Stimulated activated CD8-positive, alpha-beta memory T cell treated with anti-CD3 and anti-CD28 coated beads, Interleukin-4, amount 100 ng/mL, for 4 hours (primary cell): ENCODE measurements at places on chromosomes 5 and 9.

GRCh38 chr5:176553260-176554085 is 4.3 kb downstream of the CDHR2 start:
- no peak for DNase-seq

DNA sequence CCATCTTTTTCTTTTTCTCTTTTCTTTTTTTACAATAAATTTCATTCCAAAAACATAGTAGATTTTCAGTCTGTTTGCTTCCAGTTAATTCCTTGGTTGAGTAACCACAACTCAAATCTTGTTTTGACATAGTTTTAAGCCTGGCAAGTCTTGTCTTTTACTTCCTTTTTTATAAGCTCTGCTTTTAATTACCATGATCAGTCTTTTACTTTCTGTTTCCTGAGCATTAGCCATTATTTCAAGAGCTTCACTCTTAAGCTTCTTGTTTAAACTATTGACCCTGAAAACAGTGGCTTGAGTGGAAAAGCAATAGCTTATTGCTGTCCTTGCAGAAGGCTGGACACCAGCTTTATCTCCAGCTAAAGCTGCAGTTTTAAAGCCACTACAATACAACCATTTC is 1363.3 kb downstream of the MAT2B start:
- DNase-seq: no peak

GRCh38 chr9:127550751-127551150 is 61.3 kb upstream of the STXBP1 start:
- no peak for DNase-seq

GRCh38 chr5:115806986-115807653 is 9.3 kb downstream of the CDO1 start:
- no peak for DNase-seq

DNA sequence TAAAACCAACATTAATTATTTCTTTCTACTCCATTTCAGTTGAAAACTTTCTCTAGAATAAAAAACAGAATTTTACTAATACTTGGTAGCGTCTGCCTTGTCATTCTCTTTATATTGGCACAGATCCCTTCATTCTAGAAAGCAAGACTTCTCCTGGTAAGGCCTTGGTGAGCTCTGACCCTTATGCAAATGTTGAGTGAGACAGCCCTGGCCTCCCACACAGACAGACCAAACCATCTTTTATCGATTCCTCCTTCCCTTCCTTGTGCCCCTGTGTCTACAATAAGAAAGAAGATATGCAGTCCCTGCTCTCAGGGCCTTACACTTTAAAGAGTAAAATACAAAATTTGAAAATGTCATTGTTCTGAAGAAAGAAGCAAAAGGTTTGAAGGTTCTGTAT is 262.2 kb downstream of the EFNA5 start:
- DNase-seq: no peak

DNA sequence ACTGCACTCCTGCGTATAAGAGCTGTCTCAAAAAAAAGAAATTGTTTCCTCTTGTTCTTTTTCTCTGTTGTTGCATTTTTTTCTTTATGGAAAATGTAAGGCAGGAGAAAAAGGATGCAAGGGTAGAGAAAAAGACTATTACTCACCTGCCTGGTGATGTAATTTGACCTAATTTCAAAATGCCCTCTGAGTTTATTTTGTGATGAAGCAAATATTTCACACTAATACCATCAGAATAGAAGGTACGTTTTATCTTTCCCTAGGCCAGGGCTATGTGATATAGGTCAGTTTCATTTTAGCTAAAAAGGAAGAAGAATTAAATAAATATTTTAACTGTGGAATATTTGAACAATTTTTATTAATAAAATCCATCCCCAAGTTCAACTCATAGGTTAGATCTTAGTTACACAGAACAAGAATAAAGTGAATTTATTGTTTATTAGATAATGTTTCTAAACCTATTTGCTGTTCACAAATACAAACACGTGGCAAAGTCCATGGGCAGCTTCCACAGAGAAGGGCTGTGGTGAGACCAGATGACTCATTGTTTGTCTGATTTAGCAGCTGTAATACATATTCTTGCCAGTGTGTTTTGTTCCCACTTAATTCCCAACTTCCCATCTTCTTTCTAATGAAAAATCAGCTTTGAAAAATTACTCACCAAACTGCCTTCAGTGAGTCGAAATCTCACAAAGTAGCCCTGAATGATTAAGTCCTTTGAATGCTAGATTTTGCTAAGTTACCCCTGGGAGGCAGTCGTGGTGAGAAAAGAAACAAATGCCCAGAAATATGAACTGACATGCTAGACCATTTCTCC is 52.8 kb upstream of the CCDC112 start:
- no peak for DNase-seq

GRCh38 chr5:14267991-14268708 is 125.0 kb downstream of the TRIO start:
- DNase-seq: no peak

DNA sequence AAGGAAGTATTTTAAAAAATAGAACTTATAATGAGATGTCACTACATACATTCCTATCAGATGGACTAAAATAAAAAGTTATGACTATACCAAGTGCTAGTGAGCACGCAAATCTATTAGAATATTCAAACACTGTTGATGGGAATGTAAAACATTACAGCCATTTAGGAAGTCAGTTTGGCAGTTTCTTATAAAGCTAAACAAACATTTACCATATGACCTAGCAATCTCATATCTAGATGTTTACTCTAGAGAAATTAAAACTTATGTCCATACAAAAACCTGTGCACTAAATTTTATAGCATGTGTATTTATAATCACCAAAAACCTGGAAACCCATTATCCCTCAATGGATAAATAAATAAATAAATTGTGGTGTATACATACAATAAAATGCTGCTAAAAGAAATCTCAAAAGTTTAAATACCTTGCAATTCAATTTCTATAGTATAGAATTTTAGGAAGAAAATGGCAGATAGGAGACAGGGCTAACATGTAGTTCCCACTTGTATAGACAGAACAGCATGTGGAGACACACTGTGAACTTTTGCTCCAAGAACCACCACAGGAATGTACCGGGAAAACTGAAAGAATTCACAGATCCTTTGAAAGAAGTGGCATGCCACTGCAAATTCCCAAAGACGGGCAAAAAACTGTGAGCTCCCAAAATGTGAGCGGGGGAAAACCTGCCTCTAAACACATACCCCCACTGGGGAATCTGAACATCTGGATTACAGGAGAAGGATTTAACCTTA is 174.6 kb upstream of the SPEF2 start:
- no peak for DNase-seq

DNA sequence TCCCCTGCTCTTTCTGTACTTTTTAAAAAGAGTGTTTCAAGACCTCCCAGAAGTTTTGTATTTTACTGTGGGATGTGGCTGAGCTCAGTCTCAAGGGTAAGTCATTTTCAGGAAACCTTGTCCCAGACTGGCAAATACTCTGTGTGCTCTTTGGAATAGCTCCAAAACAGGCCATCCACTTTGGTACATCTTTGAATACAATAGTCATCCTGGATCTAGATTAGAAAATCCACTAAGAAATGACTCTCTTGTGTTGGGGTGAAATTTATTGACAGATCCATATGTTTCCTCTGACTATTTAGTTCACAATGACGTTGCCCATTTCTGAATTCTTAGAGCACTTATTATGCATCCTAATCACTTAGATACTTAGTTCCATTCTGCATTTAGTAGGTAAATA is 95.2 kb downstream of the PLCXD3 start:
- no peak for DNase-seq

- DNase-seq: no peak
Observed at GRCh38 chr9:110967196-110967595, 71.1 kb downstream of the LPAR1 start.

DNA sequence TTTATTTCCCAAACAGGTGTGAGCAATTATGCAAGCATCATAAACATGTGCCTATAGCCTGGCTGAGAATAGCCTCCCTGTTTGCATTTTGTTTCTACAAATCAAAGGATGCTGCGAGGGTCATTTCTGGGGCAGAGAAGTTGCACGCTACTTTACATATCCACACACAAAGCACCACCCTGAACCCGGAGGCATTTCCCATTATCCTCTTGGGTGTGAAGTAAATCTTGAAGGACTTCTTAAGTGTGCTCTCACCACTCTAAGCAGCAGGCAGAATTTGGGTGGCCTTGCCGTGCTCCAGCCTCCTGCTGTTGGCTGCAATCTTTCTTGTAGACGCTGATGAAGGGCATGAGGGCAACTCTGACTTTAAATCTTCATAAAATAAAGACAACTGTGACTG is 124.0 kb upstream of the TLE4 start:
- DNase-seq: no peak

DNA sequence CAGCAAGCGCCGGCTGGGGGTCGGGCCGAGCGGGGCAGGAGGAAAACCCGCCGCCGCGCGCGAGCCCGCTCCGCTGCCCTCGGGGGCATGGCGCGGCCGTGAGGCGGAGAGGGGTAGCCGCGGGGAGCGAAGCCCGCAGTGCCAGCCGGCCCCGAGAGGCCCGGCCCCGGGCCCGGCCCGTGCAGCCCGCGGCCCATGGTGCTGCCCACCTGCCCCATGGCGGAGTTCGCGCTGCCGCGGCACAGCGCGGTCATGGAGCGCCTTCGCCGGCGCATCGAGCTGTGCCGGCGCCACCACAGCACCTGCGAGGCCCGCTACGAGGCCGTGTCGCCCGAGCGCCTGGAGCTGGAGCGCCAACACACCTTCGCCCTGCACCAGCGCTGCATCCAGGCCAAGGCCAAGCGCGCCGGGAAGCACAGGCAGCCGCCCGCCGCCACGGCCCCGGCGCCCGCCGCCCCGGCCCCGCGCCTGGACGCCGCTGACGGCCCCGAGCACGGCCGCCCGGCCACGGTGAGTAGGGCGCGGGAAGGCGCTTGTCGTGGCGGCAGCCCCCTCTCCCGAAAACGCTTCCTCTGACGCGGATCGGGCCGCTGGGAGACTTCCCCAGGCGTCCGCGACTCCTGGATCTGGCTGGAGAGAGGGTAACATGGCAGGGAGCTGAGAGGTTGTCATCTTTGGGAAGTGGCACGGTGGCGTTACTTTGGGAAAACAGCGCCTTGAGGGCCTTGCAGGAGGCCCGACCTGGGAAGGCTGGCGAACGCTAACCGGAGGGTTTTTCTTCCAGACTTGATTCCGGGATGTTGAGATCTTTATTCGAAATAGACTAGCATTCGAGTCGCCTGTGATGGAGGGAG is 523 bp downstream of the MAML1 start:
- DNase-seq: peak; percentile 0

- no peak for DNase-seq
Observed at GRCh38 chr5:172848419-172848818, 14.4 kb downstream of the ERGIC1 start.

- DNase-seq: no peak
Observed at GRCh38 chr5:71747182-71747581, 28.1 kb downstream of the CARTPT start.

GRCh38 chr9:27337236-27337635 is 40.3 kb upstream of the EQTN start:
- DNase-seq: no peak

- DNase-seq: no peak
Observed at GRCh38 chr5:73369278-73369677, 79.3 kb downstream of the FOXD1 start.

- DNase-seq: no peak
Observed at GRCh38 chr5:141051521-141051866, 320 bp downstream of the PCDHB1 start.

GRCh38 chr9:75149841-75150241 is 61.5 kb downstream of the OSTF1 start:
- DNase-seq: no peak

GRCh38 chr9:121294866-121295661 is 27.1 kb downstream of the GSN start:
- no peak for DNase-seq

DNA sequence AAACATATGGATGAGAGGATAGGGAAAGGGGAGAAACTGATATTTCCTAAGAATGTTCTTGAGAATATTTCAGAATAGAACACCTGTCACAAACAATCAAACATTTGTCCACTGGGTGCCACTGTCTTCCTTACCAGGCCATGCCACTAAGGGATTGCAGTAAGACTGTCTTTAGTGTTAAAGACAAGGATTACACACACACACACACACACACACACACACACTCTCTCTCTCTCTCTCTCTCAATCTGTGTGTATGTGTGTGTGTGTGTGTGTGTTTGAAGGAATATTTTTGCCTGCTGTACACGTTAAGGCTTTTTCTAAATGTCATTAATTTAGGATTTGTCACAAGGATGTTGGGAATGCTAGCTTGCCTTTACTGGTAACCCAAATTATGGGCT is 54.4 kb downstream of the CCDC192 start:
- DNase-seq: no peak

DNA sequence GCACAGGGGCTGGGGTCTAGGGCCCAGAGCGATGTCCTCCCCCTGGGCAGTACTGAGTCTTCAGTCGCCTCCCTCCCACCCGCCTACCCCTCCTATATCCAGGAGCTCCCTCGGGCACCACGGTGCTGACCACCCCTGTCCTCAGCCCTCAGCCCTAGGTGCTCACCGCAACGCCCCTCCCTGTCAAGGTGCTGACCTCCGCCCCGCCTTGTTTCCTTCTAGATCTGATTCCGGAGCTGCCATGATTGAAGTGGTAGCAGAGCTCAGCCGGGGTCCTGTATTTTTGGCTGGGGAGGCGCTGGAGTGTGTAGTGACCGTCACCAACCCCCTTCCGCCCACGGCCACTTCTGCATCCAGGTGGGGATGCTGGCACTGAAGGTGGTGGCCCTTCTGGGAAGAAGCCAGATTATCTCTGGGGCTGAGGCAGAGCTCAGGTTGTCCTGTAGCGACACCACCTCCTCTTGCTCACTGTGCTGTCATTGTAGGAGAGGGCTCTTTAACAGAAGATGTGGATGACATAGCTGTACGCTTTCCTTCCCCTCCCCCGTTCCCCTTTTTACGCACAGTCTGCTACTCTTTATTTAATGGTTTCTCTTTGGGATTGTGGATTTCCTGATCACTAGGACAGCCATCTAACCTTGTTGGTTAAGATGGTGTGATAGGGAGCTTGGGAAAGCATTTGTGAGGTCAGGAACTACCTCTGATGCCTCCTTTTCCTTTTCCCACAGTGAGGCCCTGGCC is 598 bp downstream of the RGP1 start:
- DNase-seq: no peak

DNA sequence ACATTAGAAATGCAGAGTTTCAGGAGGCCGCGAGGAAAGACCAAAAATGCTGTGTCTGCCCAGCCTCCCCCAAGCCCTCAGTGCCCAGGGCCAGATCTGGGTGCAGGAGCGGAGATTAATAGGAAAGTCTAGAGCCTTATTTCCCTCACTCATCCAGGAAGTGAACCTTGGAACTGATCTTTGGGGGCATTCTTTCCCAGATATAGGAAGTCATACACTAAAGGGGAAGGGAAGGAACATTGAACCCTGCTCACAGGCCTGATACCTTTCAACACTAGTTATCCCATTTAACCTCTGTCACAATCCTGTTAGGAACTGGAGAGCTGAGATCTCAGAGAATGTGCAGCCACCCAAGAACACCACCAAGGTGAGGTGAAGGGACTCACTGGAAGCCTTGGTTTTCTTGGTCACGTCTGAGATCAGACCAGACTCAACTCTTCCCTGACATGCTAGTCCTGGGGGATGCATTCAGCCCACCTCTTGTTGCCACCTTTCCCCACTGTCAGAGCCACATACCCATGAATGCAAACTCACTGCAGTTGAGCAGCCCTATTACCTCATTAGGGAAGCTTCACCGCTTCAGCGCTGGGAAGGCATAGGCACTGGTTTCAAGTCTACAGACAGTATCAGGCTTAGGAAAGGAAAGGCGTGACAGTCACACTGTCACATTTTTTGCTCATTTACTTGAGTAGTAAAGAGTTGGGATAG is 95.0 kb downstream of the KIAA1958 start:
- DNase-seq: no peak
